ENCODE measurements at places on chromosomes 11 and 22.

GRCh38 chr11:120645639-120646038 lies 134.1 kb downstream of the GRIK4 start:
- DNase-seq, result peak; percentile 33

DNA sequence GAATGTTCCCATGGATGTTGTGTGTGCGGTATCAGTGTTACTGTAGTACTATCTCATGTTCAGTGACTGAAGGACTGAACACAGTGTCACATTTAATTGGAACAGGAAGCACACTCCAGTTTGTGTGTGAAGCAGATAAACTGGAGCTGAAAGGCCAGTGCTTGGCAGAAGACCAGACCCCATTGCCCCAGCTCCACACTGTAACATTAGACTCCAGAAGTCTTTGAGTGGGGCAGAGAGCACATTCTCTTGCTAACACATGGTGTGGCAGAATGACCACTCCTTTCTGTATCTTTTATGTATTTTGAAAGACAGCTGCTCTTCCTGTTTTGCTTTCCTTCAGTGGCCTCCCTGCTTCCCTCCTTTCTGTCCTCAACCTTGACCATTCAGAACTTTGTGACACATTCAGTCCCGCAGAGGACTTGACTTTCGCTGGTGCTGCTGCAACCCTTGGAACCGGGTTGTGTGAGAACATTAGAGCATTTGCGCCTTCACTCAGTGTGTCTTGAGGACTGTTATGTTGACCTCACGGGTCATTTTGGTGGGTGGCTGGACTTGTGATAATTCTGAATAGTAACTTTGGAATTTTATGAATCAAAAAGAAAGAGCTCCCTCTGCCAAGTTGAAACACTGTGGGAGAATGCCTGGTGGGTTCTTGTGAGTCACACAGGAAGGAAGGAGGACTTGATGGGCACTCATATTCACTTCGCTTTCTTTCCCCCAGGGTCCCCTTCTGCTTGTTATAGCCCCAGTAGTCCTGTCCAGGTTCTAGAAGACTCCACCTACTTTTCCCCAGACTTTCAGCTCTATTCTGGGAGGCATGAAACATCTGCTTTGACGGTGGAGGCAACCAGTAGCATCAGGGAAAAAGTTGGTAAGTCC lies 26.4 kb downstream of the AMOTL1 start:
- no peak for DNase-seq

DNA sequence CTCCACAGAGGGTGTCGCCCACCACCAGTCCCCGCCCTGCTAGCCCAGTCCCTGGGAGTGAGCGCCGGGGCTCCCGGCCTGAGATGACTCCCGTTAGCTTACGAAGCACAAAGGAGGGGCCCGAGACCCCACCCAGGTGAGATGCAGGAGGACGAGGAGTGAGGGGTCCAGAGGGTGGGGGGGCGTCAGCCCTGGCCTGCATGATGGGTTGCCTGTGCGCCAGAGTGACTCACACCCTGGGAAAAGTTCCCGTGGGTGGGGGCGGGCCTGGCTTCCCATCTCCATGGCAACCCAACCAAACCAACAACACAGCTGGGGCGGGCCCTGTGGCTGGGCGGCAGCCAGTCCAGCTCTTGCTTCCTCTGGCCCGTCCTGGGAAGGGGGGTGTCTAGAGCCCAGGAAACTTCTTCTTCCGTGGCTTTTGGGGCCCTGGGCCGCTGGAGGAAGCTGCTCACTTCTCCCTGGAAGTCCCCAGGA lies 4.5 kb downstream of the GAS2L1 start:
- peak; percentile 27 for DNase-seq

GRCh38 chr22:46672731-46673130 lies 52.5 kb downstream of the GRAMD4 start:
- no peak for DNase-seq

- no peak for DNase-seq
These were observed 64.6 kb upstream of the PTPRJ start for GRCh38 chr11:47915783-47916182.
